ENCODE measurements at places on chromosomes 7 and 10.
A peak's percentile ranks its signal among the peaks of the same experiment; 100 is the strongest.

GRCh38 chr7:158508802-158509385, 78.7 kb downstream of the PTPRN2 start:
- H3K27ac ChIP-seq = no peak overlapping the region
- DNase-seq = no peak
- no peaks in the 10 kb centered on the region for H3K27me3 ChIP-seq

DNA sequence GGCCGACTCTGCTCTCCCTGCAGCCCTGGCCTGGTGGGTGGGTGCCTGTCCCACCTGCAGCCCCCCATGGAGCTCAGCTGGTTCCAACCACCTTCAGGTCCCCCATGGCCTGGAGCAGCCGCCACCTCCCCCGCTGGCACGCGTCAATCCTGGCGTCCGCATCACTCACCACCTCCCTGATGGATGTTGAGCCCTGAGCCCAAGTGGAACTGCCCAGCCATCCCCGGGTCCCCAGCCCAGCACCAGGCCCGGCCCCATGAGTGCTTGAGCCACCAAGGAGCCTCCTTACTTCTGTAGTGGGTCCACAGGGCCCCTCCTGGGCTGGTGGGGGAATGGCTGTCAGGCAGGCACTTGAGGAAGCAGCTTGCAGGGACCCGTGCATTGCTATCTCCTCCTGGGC, 14.6 kb downstream of the AGAP3 start:
- H3K27ac ChIP-seq = no peak overlapping the region
- no peaks in the 10 kb centered on the region for H3K27me3 ChIP-seq
- H3K36me3 ChIP-seq = no peaks in the 10 kb centered on the region
- no peak overlapping the region for H3K4me3 ChIP-seq
- H3K4me1 ChIP-seq = peaks cover 2% of the 10 kb centered on the region

DNA sequence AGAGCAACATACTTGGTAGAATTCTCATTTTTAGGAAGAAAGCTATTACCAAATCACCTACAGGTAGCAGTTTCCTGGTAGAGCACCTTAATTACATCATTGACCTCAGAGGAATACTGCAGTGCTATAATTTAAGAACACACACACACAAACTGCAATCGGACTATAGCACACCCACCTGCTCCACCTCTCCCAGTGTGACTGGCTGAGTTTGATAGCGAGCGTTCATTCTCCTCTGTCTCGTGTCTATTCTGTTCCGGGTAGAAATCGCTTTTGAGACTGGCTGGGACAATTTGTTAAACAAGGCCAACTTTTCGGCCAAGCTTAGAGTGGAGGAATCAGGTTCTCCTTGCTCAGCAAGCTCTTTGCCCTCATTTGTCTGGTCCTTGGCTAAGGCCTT, 110.5 kb downstream of the SVIL start:
- no peak overlapping the region for H3K4me3 ChIP-seq
- no peak for DNase-seq
- no peaks in the 10 kb centered on the region for H3K36me3 ChIP-seq
- H3K27me3 ChIP-seq = no peaks in the 10 kb centered on the region

DNA sequence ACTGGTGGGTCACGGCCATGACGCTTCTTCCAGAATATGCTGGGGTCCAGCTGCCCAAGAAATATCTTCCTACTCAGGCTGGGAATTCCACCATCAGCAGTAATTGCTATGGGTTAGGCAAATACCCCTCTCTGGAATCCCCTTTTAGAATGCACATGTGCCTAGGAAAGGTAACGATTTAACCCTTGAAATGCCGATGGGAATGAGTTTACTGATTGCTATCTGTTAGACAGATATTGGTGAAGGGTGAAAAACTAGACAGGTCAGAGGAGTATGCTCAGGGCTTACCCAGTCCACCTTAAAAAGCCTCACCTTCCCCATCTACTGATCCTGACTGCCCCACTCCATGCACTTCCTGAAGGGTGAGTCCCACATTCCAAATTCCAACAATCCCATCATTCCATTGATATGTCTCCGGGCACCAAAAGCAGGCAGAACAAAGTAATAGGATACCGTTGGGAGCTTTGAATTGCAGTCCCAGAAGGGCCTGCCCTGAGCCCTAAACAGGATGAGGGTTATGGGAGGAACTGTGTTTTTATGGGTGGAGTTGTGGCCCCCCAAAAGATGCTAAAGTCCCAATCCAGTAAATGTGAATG, 59.3 kb downstream of the DLG5 start:
- H3K4me3 ChIP-seq = no peak overlapping the region
- H3K36me3 ChIP-seq = no peaks in the 10 kb centered on the region
- no peaks in the 10 kb centered on the region for H3K27me3 ChIP-seq
- H3K27ac ChIP-seq = no peak overlapping the region

- H3K4me1 ChIP-seq = no peaks in the 10 kb centered on the region
- no peak overlapping the region for H3K27ac ChIP-seq
- H3K36me3 ChIP-seq = no peaks in the 10 kb centered on the region
- no peak overlapping the region for H3K4me3 ChIP-seq
- DNase-seq = no peak
- H3K27me3 ChIP-seq = no peaks in the 10 kb centered on the region
Measured at GRCh38 chr7:33754933-33755928, 150.1 kb upstream of the BMPER start.

DNA sequence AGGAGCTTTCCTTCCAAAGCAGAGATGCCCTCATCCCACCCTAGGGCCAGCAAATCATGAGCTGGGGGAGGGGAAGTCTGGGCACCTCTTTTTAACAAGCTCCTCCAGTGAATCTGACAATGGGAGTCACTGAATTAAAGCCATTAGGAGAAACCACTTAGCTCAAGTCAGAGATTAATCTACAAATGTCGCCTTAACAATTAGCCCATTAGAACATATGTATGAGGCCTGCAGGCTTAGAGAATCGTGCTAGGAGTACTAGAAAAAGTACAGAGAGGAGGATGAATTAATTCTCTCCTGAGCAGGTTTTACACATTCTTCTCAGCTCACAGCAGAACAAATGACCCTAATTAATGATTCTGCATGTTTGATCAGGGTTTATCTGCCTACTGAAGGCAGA, 381.3 kb downstream of the KCNMA1 start:
- H3K36me3 ChIP-seq = no peaks in the 10 kb centered on the region
- DNase-seq = no peak
- no peaks in the 10 kb centered on the region for H3K4me1 ChIP-seq
- no peaks in the 10 kb centered on the region for H3K27me3 ChIP-seq
- H3K27ac ChIP-seq = no peak overlapping the region
- no peak overlapping the region for H3K4me3 ChIP-seq

DNA sequence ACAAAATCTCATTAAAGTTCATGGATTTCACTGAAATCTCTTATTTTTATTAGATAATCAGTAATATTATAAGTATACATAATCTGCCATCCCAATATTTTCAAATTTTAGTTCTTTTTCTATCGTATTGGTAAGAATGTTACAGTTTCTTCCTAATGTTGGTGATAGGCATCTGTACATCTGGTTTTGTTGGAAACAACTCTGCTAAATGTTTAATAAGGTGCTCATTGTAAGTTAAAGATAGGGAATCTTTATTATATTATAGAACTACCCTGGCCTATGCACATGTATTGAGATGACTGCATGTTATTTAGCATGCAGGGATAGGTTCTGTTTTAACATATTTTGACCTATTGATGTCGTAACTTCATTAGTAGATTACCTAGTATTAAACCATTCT, 188.6 kb upstream of the PRPS1L1 start:
- H3K27me3 ChIP-seq = no peaks in the 10 kb centered on the region
- no peak overlapping the region for H3K27ac ChIP-seq
- no peaks in the 10 kb centered on the region for H3K4me1 ChIP-seq

DNA sequence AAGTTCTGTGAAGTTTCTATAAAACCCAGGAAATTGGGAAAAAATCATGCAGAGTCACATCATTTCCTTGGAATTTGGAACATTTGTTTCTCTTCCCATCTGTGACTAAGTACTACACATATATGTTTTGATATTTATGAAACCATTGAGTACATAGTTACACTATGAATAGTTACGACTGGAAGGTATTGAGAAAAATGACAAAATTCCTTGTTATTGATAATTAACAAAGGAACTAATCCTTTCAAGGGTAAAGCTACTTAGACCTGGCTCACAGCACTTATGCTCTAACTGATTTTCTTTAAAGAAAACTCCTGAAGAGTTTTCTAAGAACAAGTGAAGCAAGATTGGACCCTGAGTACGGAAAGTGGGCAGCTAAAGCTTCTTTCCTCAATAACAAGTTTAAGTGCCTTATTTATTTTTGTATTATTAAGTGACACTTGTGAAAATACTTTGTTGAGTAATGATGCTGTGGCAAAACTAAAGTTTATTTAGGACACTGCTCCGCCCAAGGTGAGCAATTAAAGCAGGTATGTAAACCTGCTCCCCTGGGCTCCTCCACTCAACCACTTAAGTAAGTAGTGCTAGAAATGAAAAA, 12.0 kb upstream of the GLCCI1 start:
- no peak overlapping the region for H3K27ac ChIP-seq
- no peaks in the 10 kb centered on the region for H3K27me3 ChIP-seq
- H3K36me3 ChIP-seq = no peaks in the 10 kb centered on the region
- DNase-seq = no peak
- no peak overlapping the region for H3K4me3 ChIP-seq

DNA sequence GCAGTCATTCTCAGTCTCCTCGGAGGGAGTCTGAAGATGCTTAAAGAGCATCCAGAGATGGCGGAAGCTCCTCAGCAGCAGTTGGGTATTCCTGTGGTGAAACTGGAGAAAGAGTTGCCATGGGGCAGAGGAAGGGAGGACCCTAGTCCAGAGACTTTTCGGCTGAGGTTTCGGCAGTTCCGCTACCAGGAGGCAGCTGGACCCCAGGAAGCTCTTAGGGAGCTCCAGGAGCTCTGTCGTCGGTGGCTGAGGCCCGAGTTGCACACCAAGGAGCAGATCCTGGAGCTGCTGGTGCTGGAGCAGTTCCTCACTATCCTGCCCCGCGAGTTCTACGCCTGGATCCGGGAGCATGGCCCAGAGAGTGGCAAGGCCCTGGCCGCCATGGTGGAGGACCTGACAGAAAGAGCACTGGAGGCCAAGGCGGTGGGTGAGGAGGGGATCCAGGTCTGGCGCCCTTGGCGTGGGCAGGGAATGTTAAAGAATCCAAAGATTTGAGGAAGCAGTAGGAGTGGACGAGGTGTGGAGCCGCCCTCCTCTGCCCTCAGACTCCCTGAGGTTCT, 2.9 kb downstream of the ZSCAN25 start:
- DNase-seq = peak; percentile 17
- H3K36me3 ChIP-seq = peaks cover 20% of the 10 kb centered on the region

GRCh38 chr10:111579473-111579872, 502.6 kb downstream of the ADRA2A start:
- H3K27me3 ChIP-seq = no peaks in the 10 kb centered on the region
- no peak overlapping the region for H3K4me3 ChIP-seq
- no peaks in the 10 kb centered on the region for H3K4me1 ChIP-seq
- no peak for DNase-seq
- H3K36me3 ChIP-seq = no peaks in the 10 kb centered on the region
